ENCODE measurements at places on chromosomes 1 and 21. TPM values are rescaled to one million over a fixed set of nuclear protein-coding genes. Genes with fewer than 3 reads are reported as not detected.

SPATA45 gene
- total RNA-seq = 0.64 TPM

GUCA2A gene
- total RNA-seq = not detected

NEK2 gene
- total RNA-seq = 0.32 TPM

CHODL gene
- total RNA-seq = 0.19 TPM

PTPRC gene
- 543 TPM for total RNA-seq

Data from B cell (primary cell).